ENCODE measurements at places on chromosomes 1 and 21.

DNA sequence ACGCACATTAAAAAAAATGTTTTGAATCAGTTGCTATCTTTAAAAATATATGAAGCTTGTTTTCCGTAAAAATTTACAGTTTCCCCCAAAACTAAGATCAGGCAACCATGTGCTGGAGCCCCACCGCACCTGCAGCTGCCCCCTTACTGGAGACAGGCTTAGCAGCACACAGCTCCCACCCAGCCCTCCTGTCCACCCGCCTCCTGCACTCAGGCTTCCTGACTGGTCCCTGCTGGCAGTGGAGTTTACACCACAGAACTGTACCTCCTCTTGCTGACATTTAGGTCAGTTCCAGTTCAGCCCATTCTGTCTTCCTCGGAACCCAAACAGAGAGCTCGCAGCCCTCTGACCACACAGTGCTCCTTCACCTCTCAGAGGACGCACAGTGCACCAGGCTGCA, 2.1 kb downstream of the GPR161 start:
- no peak for DNase-seq
- peaks cover 27% of the 10 kb centered on the region for H3K4me1 ChIP-seq

- H3K36me3 ChIP-seq = no peaks in the 10 kb centered on the region
- no peaks in the 10 kb centered on the region for H3K4me1 ChIP-seq
- no peak overlapping the region for H3K4me3 ChIP-seq
- no peaks in the 10 kb centered on the region for H3K27me3 ChIP-seq
- DNase-seq = no peak
These were observed 39.3 kb upstream of the TSPEAR start for GRCh38 chr21:44750675-44751025.

DNA sequence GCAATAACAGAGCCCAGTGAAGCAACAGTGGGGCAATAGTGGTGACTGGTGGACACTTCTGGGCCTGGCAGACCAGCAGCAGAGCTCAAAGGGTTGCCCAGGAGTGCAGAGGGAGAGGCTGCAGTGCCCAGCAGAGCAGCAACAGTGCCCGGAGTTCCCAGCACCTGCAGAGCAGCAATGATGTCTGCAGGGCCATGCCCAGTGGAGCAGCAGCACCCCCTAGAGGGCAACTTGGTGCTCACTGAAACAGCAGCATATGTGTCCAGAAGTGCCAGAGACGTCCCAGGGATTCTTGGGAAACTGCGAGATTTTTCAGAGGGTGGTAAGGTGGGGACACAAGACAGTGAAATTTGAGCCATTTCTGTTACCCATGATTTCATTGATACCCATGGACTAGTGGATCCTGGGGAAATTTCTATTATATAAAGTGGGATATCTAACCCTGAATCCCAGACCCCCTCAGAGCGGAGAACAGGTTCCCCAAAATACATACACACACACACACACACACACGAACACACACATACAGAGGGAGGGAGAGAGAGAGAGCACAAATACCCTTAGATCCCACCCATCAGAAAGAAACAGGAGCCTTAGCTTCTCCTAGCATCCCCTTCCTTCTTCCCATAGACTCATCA, 156.9 kb upstream of the GJB5 start:
- no peaks in the 10 kb centered on the region for H3K36me3 ChIP-seq
- no peaks in the 10 kb centered on the region for H3K4me1 ChIP-seq
- peak; percentile 72 for DNase-seq
- no peak overlapping the region for H3K27ac ChIP-seq
- no peak overlapping the region for H3K4me3 ChIP-seq

GRCh38 chr1:245864872-245865271, 642.2 kb downstream of the SMYD3 start:
- H3K27ac ChIP-seq = no peak overlapping the region
- no peaks in the 10 kb centered on the region for H3K4me1 ChIP-seq
- no peak for DNase-seq

- no peak overlapping the region for H3K27ac ChIP-seq
- no peaks in the 10 kb centered on the region for H3K4me1 ChIP-seq
- H3K27me3 ChIP-seq = no peaks in the 10 kb centered on the region
- no peaks in the 10 kb centered on the region for H3K36me3 ChIP-seq
These were observed 60.7 kb downstream of the MORN1 start for GRCh38 chr1:2330519-2331199.

GRCh38 chr1:29630756-29631155, 394.4 kb downstream of the PTPRU start:
- no peak overlapping the region for H3K27ac ChIP-seq
- peaks cover 15% of the 10 kb centered on the region for H3K27me3 ChIP-seq
- no peaks in the 10 kb centered on the region for H3K36me3 ChIP-seq
- no peak overlapping the region for H3K4me3 ChIP-seq

DNA sequence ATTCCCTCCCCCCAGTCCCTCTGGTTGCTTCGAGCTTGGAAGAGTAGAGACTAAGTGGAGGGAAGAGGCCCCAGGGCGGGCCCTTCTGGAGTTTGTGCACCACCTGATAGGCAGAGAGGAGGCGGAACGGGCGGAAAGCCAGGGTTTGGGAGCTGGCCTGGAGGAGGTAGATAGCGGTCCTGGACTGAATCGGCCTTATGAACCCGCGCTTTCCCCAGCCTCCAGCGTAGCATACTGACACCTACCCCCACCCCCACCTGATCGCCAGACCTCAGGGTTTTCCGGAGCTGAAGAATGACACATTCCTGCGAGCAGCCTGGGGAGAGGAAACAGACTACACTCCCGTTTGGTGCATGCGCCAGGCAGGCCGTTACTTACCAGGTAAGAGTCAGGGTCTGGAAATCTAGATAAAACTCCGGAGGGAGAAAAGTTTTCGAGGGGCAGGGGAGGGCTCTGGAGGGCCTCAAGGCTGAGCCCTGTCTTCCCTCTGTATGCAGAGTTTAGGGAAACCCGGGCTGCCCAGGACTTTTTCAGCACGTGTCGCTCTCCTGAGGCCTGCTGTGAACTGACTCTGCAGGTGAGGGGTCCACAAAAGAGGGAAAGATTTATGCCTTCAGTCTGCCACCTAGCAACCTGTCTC, 705 bp downstream of the UROD start:
- peaks cover 45% of the 10 kb centered on the region for H3K4me1 ChIP-seq
- peaks cover 34% of the 10 kb centered on the region for H3K36me3 ChIP-seq
- H3K27me3 ChIP-seq = no peaks in the 10 kb centered on the region
- H3K4me3 ChIP-seq = peak overlapping the region; percentile 55
